ENCODE measurements at places on chromosomes 2 and 18. TPM values are rescaled to one million over a fixed set of nuclear protein-coding genes. Genes with fewer than 3 reads are reported as not detected.

The BCL2L11 gene
- total RNA-seq: 3.5 TPM

The KLHL14 gene
- not detected for total RNA-seq

The GCKR gene
- not detected for total RNA-seq

The UGT1A4 gene
- total RNA-seq: not detected

The LRRC30 gene
- total RNA-seq: not detected

The TUBA3E gene
- total RNA-seq: not detected
